ENCODE measurements at places on chromosomes 7 and 10.

- no peak for DNase-seq
Observed at GRCh38 chr10:102868911-102869257, 386 bp upstream of the AS3MT start.

- DNase-seq, result peak; percentile 66
Observed at GRCh38 chr10:99775850-99776249, 6.6 kb upstream of the ABCC2 start.

GRCh38 chr10:125235093-125236069, 75.0 kb upstream of the CTBP2 start:
- DNase-seq, result peak; percentile 32

GRCh38 chr7:158390460-158390859, 197.2 kb downstream of the PTPRN2 start:
- no peak for DNase-seq

DNA sequence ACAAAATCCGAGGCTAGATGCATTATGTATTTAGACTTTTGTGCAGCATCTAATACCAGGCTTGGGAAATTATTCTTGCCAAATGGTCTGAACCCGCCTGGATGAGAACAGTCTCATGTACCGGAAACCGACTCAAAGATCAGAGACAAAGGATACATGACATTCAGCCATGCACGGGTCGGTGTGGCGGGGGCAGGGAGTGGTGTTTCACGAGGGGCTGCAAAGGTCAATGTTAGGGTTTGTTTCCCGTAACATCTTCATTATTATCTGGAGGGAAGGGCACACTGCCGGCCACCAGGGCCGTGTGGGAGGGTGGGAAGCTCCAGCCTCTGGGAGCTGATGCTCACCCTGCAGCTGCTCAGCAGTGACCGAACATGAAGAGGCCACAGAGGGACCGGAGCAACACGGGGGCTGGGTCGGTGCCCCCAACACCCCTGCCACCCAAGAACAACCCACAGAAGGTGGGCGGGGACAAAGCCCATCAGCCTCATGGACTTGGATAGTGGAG, 23.1 kb downstream of the CNPY1 start:
- no peak for DNase-seq

DNA sequence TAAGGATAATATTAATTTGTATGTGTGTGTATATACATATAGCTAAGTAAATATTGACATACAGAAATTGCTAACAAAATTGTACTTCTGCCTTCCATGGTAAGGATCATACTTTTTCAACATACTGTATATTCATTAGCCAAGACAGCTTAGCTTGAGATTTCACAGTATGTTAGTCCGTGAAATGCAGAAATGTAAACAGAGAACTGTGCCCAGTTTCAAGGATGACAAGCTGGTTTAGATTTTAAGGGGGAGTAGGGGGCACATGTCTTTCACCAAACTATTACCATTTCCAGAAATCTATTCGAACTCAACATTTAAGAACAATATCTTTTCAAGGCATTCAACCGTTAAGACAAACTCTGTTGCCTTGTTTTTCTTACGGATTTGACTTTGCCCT, 182.2 kb downstream of the SORCS1 start:
- no peak for DNase-seq

DNA sequence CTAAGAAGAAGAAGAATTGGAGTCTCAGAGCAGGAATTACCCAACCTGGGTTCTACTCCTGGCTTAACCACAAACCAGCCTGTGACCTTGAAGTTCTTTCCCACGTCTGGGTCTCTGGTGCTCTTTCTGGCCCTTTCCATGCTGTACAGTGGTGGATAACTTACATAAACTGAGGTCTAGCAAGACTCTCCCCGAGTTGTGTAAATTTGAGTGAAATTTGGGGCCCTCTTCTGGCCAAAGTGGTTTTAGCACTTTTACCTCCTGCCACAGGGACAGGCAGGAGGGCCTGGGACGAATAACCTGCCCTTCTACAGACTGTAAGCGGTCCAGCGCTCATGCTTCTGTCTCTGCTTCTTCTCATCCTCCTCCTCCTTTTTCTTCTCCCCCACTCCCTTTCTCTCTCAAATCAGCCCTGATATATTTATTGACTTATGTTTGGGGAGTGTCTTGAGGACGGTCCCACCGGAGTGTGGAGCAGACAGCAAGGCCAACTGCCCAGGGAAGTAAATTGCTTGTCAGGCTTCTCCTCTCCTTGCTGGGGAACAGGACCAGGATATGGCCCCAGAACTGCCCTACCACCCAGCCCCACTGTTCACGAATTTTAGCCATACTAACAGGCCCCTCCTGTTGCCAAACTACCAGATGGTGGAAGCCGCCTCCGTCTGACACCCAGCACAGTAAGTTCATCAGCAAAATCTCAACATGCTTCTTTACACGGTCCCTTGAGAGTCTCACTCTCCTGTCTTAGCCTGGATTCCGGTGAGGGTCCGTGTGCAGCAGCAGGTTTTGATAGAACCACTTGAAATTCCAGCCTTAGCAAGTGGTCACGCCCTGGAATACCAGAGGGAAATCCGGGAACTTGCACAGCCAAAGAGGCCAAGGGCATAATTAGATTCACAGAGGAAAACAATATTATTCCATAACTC, 4.0 kb upstream of the SH3PXD2A start:
- DNase-seq, result peak; percentile 83

DNA sequence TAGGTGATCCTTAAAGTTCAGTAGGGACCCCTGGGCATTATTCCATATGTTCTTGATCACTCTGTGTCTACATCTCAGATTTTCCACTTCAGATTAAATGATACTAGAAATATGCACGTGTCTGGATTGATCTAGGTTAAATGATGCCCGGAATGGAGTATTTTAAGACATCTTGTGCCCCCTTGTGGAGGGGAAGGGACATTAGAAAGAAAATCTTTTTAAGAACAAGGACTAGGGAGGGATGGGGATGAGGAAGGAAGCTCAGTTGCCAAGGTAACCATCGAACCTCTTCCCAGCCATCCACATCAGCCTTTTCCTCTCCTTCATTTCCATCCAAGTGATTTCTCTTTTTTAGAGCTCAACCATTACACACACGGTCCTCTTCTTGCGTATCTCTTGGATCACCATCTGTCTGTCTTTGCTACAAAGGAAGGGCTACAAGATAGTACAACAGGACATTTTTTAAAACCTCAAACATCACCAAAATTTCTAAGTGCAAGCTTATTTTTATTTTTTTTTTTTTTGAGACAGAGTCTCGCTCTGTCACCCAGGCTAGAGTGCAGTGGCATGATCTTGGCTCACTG, 40.5 kb downstream of the PRSS2 start:
- peak; percentile 64 for DNase-seq

DNA sequence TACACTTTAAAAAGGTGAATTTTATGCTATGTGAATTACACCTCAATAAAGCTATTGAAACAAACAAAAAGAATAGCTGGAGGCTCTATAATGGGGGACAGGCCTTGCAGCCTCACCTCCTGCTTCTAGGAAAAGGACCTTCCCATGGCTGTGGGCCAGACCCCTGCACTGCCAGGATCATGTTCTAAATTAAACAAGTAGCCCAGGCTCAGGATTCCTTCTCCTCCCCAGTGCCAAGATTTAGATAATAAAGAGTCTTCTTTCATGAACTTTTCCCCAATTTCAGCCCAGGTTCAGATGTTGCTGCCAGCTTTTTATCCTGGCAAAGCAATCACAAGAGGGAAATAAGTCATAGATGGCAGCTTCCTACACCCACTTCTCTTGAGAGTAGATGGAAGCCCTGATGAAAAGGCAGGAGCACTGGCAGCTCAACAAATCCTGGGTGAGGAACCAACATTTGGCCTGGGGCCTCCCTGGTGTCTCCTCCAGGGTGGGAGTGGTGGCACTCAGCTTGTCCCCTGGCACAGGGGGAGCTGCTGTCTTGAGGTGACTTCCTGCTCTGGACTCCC, 22.2 kb upstream of the CAMK2B start:
- no peak for DNase-seq

GRCh38 chr10:18606051-18606695, 45.2 kb downstream of the NSUN6 start:
- DNase-seq, result no peak

DNA sequence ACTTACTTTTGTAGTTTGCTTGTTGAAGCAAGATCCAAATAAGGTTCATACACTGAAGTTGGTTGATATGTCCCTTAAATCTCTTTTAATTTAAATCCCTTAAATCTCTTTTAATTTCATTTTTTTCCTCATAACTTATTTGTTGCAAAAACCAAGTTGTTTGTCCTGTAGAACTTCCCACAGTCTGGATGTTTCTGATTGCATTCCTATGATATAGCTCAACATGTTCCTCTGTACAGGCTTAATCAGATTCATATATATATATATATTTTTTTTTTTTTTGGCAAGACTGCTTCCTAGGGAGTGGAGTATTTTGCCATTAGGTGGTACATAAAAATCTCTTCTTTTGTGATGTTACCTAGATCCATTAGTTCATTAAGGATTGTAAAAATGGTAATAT, 174.9 kb upstream of the MKLN1 start:
- no peak for DNase-seq

- no peak for DNase-seq
Observed at GRCh38 chr7:463817-464453, 55.7 kb downstream of the PDGFA start.

DNA sequence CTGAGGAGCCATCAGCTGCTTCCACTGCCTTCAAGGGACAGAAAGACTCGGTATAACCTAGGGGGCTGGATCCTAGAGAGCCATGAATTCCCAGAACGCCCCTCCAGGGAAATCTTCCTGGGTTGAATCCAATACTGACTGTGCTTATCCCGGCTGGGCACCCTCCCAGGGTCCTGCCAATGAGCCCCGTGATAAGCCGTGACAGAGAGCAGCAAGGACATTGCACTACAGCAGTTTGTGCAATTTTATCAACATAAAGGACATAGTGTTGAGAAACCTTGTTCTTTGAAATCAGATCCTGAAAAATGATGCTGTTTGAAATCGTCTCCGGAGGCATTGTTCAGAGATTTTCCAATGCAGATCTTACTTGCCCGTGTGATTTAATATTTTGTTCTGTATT, 18.8 kb downstream of the AKR1B1 start:
- no peak for DNase-seq

- DNase-seq, result no peak
Observed at GRCh38 chr10:30719832-30720231, 90.3 kb upstream of the LYZL2 start.
